Epithelial cell of umbilical artery (primary cell): ENCODE measurements at places on chromosomes 4 and X. TPM values are rescaled to one million over a fixed set of nuclear protein-coding genes. Genes with fewer than 3 reads are reported as not detected.

The PPARGC1A gene
- total RNA-seq: not detected in 2 replicates

The CYP4V2 gene
- 2.6 and 7.4 TPM in 2 replicates for total RNA-seq

The ARSJ gene
- 68.2 and 85.9 TPM in 2 replicates for total RNA-seq

The MAOA gene
- 20.8 and 37.8 TPM in 2 replicates for total RNA-seq

The XAGE5 gene
- total RNA-seq: not detected in 2 replicates
